HEK293T (cell line): ENCODE measurements at places on chromosomes 6 and 20.

GRCh38 chr6:170178561-170179477 is 112.1 kb downstream of the DLL1 start:
- no peak for DNase-seq

DNA sequence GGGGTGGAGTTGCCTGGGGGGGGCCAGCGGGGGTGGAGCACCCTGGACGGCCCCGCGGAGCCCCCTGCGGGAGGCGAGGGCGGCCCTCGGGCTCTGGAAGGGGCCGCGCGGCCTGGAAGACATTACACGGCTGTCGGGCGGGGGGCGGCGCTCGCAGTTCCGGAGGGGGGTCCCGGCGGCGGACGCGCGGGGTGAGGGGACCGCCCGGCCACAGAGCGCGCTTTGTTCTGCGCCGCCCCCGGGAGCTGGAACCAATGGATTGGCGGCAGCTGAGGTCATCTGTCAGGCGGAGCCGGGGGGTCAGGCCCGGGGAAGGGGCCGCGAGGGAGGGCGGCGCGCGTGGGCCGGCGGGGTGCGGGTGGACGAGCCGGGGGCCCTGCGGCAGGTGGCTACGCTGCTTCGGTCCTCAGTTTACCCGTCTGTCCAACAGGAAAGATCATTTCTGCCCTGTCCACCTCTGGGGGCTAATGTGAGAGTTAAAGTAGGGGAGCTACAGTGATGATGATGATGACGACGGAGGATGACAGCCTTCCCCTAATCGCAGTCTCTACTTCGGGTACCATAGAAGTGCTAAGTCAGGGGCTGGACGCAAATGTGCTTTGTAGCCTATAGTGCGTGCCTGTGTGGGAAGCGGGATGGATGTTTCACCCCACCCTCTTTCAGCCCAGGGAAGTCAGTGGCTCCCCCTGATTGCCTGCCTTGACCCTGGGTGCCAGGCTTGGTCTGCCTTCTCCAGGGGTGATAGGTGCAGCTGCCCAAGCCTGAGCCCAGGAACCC is 10.4 kb downstream of the SRXN1 start:
- DNase-seq = no peak

DNA sequence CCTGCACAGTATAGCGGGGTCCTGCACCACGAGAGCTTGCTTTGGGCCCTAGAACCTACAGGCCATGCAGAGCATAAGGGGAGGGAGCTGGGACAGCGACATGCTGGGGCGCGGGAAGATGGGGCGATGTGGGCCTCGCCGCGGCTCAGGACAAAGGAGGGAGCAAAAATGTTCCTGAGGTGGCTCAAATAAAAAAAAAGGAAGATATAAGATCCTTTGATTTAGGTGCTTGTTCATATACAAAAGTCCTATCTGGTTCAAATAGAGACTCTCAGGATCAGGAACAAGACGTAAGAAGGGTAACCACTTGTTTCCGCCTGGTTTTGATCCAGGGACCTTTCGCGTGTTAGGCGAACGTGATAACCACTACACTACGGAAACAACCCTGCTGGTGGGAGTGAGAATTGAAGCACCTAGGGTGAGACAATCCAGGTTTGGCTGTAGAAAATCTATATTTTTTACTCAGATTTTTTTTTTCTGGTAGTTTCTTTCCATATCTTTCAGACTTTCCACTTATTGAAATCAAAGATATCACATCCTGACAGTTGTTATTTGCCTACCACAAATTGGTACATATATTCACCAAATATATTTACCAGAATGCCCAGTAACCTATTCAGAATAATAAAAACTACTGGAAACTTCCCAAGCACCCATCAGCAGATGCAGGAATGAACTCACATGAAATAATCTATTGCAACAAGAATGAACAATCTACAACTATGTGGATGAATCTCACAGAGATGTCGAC is 177.9 kb upstream of the ZNF184 start:
- peak; percentile 70 for DNase-seq

GRCh38 chr20:7189231-7189630 is 421.7 kb downstream of the BMP2 start:
- DNase-seq = no peak

DNA sequence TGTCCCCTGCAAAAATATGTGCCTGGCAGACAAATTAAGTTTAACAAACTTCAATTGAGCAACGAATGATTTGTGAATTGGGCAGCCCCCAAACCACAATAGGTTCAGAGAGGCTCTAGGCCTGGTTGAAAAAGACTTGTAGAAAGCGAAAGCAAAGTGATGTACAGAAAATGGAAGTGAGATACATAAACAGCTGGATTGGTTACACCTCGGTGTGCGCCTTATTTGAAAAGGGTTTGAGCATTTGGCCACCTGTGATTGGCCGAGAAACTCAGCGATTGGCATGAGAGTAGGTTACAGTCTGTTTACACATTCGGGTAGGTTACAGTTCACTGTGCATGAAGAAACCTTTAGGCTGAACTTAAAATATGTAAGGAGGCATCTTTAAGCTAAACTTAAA is 136.9 kb downstream of the CD83 start:
- DNase-seq = no peak

GRCh38 chr6:82144852-82145340 is 102.6 kb downstream of the IBTK start:
- DNase-seq = peak; percentile 21
